ENCODE measurements at places on chromosomes 4 and X. TPM values are rescaled to one million over a fixed set of nuclear protein-coding genes. Genes with fewer than 3 reads are reported as not detected.

MAOA gene
- 88.9 TPM for total RNA-seq

RHOXF1 gene
- not detected for total RNA-seq

PF4V1 gene
- not detected for total RNA-seq

DMP1 gene
- not detected for total RNA-seq

TCEAL7 gene
- 0.16 TPM for total RNA-seq

TCEAL2 gene
- not detected for total RNA-seq

CACNA1F gene
- 0.28 TPM for total RNA-seq

UGT2A1 gene
- total RNA-seq: not detected

MSANTD1 gene
- 0.28 TPM for total RNA-seq

ZMAT1 gene
- total RNA-seq: 0.36 TPM

SLC4A4 gene
- 0.96 TPM for total RNA-seq

SMIM9 gene
- total RNA-seq: not detected

XK gene
- 2.7 TPM for total RNA-seq

GRIA2 gene
- total RNA-seq: not detected

AFF2 gene
- total RNA-seq: 0.24 TPM

CT83 gene
- not detected for total RNA-seq

CSN3 gene
- total RNA-seq: not detected

FGFBP2 gene
- not detected for total RNA-seq

NXF2B gene
- not detected for total RNA-seq

DNAAF6 gene
- total RNA-seq: not detected

FMR1NB gene
- total RNA-seq: not detected

RPA4 gene
- 0.64 TPM for total RNA-seq

GATA1 gene
- not detected for total RNA-seq

TMPRSS11B gene
- 36.9 TPM for total RNA-seq

SSX1 gene
- not detected for total RNA-seq

DCX gene
- 0.04 TPM for total RNA-seq

MAGEA10 gene
- total RNA-seq: not detected

NDST4 gene
- not detected for total RNA-seq

TMEM150C gene
- total RNA-seq: 0.80 TPM

NHS gene
- 2.5 TPM for total RNA-seq

TMEM35A gene
- 1.1 TPM for total RNA-seq

SPANXN3 gene
- not detected for total RNA-seq

GAGE12H gene
- total RNA-seq: not detected

POLN gene
- 1.1 TPM for total RNA-seq

ADH1A gene
- not detected for total RNA-seq

GUCY1A1 gene
- total RNA-seq: 2.5 TPM

PPP2R2C gene
- total RNA-seq: 65.7 TPM

WDR13 gene
- 70.2 TPM for total RNA-seq

SMR3B gene
- total RNA-seq: not detected

IL1RAPL2 gene
- not detected for total RNA-seq

SGMS2 gene
- total RNA-seq: 28.0 TPM

ABCG2 gene
- 0.92 TPM for total RNA-seq

PRAF2 gene
- 4.8 TPM for total RNA-seq

CLCN3 gene
- 50.4 TPM for total RNA-seq

PRMT9 gene
- 4.1 TPM for total RNA-seq

THAP9 gene
- total RNA-seq: 2.4 TPM

All from esophagus mucosa (tissue), 1 donor.